ENCODE measurements at places on chromosomes 11 and 22.

DNA sequence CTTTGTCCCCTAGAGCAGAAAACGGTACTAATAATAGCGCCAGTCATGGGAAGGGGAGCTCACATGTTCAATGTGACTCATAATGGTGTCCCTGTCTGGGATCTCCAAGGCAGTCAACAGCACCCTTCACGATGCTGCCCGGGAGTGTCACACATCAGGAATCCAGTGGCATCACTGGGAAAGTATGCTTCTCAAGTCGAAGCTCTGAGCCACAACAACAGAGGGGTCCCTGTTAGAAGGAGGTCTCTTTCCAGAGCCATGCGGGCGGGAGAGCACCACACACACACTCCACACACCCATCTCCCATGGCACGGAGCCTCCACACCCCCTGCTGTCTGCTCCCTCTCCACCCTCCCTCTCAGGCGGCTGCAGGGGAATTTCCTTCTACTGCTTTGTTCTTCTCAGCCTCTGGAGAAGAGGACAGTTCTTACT is 119.7 kb downstream of the ETS1 start:
- DNase-seq = no peak

- no peak for DNase-seq
Measured at GRCh38 chr11:66864924-66865697, 8.2 kb downstream of the LRFN4 start.

GRCh38 chr11:3231851-3232744 is at the start of gene MRGPRE:
Gene MRGPRE (minus strand): TSS chr11:3232417. CDS start chr11:3228799, 3,618 bp downstream.
- no peak for DNase-seq

DNA sequence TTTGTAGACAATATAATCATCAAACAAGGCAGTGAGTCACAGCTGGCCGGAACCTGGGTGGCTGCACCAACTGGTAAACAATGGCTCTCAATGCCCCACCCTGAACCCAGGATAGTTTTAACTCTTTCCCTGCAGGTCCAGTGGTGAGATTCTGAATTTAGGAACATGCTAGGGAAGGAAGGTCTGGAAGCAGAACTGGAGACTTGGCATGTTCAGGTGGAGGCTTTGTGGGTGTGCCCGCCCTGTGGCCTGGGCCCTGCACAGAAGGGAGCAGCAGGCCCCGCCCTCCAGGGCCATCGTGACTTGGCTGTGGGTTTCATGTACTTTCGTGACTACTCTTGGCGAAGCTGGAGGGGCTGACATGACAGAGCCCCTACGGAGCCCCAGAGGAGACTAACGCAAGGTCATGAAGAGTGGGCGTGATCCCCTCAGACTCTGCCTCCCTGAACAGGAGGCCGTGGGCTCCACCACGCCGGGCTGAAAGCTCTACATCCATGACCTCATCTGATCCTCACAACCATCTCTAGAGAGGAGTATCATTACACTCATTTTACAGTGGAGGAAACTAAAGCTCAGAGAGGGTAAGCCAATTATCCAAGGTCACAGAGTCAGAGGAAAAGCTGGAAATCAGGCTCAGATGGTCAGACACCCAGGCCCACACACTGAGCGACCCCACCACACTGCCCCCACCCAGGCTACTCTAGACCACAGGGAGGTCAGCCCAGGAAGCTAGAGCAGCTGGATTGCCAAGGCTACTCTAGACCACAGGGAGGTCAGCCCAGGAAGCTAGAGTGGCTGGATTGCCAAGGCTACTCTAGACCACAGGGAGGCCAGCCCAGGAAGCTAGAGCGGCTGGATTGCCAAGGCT is 27.3 kb downstream of the MAFF start:
- no peak for DNase-seq

GRCh38 chr11:132714859-132715440 is 817.4 kb downstream of the OPCML start:
- no peak for DNase-seq

DNA sequence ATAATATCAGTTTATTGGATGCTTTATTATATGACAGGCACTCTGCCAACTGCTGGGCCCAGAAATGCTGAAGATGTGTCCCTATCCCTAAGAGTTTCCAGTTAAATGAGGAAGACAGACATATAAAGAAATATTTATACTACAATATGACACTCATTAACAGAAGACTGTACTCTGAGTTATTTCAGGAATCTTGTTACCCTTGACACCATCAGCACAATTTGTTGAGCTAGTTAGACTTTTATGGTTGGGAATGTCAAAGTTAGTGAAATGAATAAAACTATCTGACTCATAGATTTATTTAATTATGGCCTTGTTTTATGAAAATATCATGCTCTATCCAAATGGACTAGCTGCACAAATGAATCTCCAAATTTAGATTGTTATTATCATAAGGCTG is 25.6 kb upstream of the MSANTD4 start:
- no peak for DNase-seq

GRCh38 chr11:86464509-86465221 is 90.0 kb downstream of the CCDC81 start:
- DNase-seq = no peak

- DNase-seq = no peak
Measured at GRCh38 chr11:33982661-33983060, 68.9 kb upstream of the CAPRIN1 start.

GRCh38 chr11:115409691-115410220 is 94.5 kb downstream of the CADM1 start:
- no peak for DNase-seq

DNA sequence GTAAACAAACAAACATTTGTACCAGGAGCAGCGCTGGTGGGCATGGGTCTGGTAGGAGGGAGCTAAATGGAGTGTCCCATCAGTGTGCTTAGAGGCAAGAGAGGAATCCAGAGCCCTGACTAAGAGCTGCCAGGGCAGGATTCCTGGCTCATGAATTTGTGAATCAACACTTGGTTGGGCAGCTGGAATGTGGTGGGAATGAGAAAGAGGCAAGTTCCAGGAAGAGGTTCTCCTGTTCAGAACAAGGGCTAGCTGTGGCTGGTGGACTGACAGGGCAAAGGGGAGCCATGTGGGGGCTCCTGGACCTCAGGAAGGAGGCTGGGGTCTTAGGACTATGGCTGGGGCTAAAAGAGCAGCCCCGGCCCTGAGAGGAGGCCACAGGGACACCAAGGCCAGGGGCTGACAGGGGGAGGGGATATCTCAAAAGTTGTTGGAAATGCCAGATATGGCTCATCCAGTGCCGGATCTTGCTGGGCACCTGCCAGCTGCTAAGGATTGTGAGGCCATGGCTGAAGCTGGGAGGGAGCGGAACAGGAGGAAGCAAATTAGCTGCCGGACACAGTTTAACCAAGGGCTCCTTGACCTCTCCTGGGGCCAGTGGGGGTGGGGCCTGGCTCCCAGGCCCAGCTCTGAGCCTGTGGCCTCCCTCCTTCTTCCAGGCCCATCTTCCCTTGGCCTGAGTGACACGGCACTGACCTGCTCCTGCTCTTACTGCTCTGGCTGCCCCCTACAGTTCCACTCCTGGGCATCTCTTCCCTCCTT is 14.6 kb upstream of the P2RY6 start:
- no peak for DNase-seq

DNA sequence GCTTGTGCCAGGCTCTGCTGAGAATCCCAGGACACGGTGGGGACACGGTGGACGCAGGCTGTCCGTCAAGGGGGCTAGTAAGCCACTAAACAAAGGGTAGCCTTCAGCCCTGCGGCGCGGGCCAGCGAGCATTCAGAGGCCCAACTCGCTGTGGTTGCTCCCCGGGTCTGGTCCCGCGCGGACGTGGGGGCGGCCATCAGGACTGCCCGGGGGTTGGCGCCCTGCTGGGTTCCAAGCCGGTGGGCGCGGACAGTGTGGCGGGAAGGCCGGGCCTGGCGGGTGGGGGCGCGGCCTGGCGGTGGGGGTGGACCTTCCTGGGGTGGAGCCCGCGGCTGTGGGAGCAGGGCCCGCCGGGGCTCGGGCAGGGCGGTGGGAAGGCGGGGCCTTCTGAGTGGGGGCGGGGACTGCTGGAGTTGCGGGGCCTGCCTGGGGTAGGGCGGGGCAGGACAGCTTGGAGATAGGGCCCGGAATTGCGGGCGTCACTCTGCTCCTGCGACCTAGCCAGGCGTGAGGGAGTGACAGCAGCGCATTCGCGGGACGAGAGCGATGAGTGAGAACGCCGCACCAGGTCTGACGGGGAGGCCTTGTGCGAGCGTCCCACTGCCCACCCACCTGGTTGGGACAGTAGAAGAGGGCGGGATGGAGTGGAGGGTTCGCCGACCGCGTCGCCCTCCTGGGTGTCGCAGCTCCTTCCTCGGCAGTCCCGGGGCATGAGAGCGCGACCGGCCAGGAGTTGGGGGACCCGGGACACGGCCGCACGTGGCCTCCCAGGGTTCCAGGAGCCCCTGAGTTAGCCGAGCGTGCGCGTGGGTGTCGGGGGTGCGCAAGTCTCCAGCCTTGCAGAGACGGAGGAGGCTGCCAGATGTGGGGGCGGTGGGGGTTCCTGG is at the start of gene SERHL2:
Gene SERHL2, plus strand, starts transcription at position 482 of the 887 bp plus-strand sequence. Its CDS starts 65 bp downstream, at position 547.
- DNase-seq = peak; percentile 87

DNA sequence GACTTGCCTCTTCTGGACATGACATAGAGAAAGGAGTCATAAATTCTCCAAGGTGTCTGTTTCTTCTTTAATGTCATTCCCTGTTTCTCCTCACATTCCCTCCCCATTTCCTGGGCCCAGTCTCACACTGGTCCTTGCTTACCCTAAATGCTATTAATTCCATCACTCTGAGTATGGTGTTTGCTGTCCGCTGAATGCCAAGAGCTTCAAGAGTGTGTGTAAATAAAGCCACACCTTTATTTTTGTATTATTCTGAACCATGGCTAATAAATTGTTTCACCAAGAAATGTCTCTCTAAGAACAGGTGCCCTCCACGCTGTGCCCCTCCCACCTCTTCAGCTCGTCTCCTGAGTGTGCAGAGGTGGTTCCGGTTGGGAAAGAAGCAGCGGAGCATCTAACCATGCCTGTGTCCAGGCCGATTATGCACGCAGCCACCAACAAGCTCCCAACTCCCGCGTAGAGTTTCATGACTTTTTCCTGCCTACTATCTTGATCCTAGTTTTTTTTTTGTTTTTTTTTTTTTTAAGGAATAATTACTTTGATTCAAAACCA is 8.6 kb downstream of the TMEM121B start:
- DNase-seq = no peak

Data from mesothelial cell of epicardium (in vitro differentiated cells).